Hypothalamus (tissue), 51 donors: ENCODE measurements at places on chromosomes 7 and 10.

- DNase-seq, result no peak
Observed at GRCh38 chr7:35263396-35263795, 9.5 kb upstream of the TBX20 start.

DNA sequence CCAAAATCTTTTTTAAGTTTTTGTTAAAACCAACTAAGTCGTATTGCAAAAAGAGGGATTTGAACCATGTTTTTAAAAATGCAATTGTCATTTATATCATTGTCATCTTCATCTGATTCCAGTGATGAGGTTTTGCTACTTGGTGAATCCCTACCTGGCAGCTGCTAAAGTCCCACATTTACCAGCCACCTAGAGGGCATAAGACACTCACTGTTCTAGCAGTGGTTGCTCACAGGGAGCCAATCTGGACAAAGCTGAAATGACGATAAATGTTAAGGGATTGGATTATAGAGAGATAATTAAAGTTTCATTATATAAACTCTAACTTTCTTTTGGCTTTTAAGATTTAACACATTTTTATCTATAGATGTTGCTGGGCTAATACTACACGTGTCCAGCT lies 18.7 kb downstream of the KIFBP start:
- DNase-seq, result no peak

DNA sequence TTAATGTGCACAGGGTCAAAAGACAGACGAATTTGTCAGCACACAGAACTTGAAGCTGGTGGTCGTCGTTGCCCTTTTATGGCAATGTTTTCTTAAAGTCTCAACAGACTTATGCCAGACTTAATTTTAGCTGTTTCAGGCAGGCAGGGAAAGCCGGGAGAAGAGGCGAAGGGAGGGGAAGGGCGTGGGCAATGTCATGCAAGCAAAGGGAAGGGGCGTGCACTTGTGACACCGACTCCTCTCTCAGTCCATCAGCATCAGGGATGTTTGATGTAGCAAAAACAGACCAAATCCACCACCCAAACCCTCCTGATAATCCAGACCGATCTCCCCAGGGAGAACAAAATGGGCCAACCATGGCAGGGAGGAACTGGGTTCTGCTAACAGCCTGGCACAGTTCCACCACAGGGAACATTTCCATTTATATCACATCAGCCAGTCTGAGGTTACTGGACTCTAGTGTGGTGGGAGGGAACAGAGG lies 118.1 kb upstream of the RHEB start:
- DNase-seq, result no peak

DNA sequence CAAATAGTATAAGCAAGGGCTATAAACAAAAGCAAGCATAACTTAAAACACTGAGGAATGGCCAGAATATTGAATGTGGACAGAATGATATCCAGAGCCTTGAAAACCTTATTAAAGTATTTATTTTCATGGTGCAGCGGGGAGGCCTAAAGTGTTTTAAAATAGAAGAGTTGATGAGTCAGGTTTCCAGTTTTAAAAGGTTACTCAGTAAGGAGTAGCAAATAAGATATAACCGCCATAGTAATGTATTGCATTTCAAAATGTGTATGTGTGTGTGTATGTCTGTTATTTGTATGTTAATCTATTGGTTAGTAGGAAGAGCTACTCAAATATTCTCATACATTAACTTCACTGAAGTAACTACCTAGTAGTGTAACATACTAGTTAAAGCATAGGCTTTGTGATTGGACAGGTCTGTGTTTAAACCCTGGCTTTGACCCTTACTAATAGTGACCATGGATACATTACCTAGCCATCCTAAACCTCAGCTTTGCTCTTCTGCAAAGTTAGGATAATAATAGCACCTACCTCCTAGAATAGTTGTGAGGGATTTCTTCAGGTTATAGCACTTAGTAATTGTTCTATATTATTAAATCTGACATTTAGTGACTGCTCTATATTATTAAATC lies 16.9 kb downstream of the CUTC start:
- DNase-seq, result no peak
